ENCODE measurements at places on chromosomes 11 and 22.

DNA sequence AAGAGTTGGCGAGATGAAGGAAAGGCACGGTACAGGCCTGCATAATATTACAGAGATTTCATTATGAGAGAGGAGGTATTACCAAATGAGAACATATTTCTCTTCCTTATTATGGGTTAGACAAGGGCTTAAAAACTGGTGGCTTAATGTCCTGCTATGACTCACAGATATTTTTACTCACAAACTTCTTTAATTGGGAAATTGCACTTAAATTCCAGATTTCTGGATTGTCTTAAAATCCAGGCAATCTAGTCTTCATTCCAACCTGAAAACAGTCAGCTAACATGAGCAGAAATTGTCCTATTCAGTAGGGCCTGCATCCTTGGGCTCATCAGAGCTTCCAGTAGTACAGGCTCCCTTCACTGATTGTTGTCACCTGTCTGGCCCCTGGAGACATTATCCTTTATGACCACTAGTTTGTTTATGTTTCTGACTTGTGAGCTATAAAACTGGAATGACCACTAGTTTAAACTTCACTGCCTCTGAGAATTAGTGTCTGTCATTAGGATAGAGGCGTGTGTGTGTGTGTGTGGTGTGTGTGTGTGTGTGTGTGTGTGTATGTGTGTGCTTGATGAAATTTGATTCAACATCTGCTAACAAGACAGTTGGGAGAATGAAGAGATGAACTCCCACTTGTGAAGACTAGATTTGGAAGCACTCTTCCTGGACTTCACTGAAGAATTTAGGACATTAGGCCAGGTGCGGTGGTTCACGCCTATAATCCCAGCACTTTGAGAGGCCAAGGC lies 25.1 kb downstream of the DBX1 start:
- DNase-seq: no peak

DNA sequence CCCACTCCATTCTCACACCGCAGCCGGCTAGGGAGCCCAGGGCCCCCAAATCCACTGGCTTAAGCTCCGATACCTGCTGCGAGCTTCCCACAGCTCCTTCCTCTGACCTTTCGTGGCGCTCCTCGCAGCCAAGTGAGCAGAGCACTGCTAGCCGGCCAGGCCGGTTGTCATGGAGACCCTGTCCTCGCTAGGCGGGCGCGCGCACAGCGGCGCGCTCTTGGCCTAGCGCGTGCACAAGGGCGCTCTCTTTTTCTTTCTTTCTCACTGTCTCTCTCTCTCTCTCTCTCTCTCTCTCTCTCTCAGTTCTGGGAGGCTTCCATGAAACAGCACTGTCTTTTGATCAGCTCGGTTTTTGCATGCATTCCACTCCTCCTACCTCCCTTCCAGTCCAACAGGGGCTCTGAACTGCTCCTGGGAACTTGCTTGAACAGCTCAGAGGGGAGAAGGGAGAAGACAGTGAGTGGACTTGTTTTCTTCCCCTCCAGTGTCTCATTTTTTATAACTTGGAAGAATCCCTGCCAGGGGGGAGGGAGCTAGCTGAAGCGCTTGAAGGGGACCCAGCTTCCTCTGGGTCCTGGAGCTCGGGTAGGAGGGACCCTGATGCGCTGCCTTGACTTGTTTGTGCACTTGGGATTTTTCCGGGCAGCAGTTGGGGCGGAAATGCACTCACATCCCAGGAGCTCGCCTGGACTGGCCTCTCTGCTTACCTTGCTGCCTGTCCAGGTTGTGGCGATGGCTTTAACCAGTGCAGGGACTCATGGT lies 100.3 kb upstream of the AKIP1 start:
- peak; percentile 91 for DNase-seq

DNA sequence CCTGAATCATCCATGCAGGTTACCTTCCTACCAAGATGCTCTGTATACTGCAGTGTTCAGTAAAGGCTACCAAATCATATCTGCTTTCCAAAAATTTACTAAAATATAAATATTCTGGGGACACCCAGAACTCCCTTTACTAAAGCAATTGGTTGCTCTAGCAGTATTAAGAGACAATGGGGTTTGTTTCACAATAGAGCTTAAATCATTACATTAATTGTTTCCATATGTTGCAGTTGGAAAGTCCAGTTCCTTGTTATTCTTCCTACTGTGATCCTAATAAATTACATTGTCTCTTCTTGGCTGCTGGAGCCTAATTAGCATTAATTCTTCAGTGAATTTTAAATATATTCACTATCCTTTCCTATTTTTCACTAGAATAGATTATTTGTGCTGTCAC lies 316.0 kb upstream of the MTNR1B start:
- DNase-seq: no peak

DNA sequence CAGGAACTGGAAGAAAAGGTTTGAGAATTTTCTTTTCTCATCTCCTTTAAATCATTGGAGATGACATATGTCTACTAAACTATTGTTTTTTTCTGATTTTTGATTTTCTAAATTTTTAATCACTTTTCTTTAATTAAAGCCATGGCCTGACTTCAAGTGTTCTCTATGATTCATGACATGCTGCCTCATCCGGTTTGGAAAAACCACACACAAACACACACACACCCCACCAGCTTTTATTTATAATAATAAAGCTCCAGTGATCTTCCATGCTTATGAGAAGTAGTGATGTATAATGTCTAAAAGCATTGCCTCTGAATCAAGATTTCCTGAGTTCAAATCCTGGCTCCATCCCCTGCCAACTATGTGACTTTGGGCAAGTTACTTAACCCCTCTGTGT lies 179.2 kb downstream of the SPON1 start:
- DNase-seq: no peak

DNA sequence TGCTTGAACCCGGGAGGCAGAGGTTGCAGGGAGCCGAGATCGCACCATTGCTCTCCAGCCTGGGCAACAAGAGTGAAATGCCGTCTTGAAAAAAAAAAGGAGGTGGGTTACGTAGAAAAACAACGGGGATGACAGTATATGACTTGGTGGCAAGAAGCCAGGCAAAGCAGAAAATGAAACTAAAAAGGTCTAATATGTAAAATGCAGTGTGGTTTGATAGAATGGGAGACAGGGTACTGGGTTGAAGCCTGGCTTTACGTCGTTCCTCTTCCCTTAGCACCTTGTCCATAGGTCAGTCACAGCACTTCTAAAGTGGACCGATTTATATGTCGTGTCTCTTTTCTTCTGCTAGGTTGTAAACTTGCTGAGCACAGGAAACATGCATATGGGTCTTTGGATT lies 274.9 kb upstream of the ZC3H12C start:
- no peak for DNase-seq

- no peak for DNase-seq
These were observed 29.5 kb upstream of the ANO5 start for GRCh38 chr11:22163394-22163797.

- no peak for DNase-seq
These were observed 81.4 kb downstream of the PPP6R3 start for GRCh38 chr11:68541991-68542390.

GRCh38 chr22:38490915-38491314 lies 15.2 kb downstream of the DDX17 start:
- DNase-seq: peak; percentile 59

GRCh38 chr22:49659281-49659923 lies 168.3 kb downstream of the BRD1 start:
- no peak for DNase-seq

DNA sequence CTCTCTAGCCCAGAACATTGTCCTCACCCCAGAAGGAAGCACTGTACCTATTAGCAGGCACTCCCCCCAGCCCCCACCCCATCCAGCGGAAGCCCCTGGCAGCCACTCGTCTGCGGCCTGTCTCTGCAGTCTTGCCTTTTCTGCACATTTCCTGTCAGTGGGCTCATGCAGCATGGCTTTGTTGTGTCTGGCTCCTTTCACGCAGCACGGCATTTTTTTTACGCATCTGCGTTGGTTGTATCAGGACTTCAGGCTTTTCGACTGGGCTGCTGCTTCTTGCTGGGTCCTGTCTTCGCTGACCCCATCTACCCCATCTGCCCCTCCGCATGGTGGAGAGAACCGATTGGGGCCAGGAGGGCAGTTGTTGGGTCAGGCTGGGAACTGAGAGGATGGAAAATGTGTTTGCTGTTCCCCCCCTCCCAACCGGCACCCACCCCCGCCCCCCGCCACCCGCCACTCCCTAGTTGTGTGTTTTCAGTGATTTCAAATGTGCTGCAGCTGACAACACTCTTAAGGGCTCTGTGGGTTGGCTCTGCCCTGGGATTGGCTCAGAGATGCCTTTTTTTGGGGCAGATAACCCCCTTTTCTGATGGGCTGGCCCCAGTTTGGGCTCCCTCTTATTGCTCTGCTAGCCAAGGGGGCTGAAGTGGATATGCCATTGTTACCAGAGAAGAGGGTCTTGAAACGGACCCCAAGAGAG lies 110.0 kb downstream of the KIAA1671 start:
- no peak for DNase-seq

- no peak for DNase-seq
These were observed 90.5 kb upstream of the ALX4 start for GRCh38 chr11:44400431-44400830.

DNA sequence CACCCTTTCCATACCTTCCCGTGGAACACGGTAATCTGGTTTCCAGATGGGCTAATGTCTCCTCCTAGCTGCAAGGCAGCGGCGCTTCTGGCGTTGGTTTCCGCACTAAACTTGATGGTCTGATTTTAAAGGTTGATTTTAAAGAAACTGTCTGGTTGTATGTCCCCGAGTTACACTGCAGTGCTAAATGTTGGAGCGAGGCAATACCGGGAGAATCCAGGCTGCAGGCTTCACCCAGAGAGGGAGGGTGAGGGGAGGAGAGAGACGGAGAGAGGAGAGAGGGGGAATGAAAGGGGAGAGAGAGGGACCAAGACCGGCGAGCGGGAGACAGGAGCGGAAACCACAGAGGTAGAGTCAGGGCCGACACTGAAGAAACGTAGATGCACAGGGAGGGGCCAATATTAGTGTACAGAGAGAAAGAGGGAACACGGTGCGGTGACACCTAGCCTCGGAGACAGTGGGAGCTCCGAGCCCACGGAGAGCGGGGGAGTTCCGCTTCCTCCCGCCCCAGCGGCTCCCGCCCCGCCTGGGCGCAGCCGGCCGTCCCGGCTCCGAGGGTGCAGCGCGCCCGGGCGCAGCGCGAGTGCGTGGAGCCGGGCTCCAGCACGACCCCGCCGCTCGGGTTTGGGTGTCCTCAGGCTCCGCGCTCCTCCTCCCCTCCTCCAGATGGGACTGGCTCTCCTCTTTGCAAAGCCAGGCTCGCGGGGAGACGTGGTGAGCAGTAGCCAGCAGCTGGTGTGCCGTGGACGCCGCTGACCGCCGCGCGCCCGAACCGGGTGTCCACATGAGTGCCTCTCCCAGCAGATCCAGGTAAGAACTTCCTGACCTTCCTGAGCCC lies 71.9 kb upstream of the GRAMD1B start:
- DNase-seq: no peak

GRCh38 chr11:44057340-44057739 lies 8.7 kb upstream of the ACCS start:
- DNase-seq: peak; percentile 12

Measured in tibial artery (tissue), 4 donors.